ENCODE measurements at places on chromosomes 7 and 10.

DNA sequence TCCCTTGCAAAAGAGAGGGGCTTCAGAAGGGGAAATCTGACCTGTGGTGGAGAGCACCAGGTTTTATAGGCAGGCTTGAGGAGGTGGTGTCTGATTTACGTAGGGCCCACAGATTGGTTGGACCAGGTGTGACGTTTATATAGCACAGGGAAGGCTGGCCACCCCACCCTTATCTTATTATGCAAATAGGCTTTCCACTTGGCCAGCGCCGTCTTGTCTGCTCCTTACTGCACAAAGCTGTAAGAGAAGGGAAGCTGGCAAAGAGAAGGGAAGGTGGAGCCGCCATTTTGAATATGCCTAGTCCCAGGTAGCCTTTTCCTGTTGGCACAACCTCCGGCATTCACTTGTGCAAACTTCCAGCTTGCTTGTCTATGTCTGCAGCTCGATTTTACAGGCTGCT lies 221.4 kb downstream of the GATA3 start:
- DNase-seq, result no peak

- no peak for DNase-seq
Observed at GRCh38 chr10:121578965-121579364, 19.3 kb downstream of the FGFR2 start.

DNA sequence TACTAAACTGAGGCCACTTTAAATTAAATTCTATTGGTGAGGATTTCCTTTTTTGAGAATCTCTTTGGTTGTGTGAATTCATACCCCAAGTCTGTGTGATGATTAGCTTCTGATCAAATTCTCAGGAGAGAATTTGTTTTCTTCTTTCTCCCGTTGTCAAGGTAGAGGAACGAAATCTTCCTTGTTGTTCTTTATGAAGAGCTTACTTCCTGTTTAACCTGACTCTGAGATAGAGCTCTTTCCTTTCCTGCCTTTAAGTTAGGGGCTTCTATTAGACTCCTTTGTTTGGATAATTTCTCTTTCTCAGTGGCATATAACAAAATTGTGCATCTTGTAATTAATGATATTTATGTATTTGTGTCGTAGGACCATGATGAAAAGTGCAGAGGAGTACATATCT lies 572.1 kb downstream of the REEP3 start:
- no peak for DNase-seq

DNA sequence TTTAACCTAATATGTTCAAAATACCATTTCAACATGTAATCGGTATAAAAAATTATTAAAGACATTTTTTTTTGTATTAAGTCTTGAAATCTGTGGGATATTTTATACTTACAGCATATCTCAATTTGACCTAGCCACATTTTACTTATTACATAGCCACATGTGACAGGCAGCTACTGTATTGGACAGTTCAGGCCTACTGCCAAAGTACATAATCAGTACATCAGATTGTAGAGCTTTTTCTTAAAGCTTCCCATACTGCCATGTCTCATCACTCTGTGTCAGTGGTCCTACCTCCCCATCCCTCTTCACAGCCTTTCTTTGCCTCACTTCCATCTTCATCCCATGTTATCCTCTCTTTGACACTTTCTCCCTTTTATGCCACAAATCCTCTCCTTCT lies 43.0 kb downstream of the LOXL4 start:
- DNase-seq, result no peak

DNA sequence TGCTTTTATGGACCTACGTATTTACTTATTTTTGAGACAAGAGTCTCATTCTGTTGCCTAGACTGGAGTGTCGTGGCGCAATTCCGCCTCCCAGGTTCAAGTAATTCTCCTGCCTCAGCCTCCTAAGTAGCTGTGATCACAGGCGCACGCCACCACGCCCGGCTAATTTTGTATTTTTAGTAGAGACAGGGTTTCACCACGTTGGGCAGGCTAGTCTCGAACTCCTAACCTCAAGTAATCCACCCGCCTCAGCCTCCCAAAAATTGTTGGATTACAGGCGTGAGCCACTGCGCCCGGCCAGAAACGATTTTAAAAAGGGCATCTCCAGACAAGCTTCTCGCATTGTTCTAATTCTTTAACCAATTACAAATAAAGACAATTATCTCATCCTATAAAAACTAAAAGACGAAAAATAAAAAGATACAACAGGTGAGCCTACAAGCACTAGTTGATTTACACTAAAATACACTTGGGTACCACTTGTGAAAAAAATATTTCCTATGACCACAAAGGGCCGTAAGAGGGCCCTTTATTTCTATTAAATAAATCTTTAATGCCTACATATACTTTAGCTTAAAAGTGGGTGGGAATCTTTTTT lies 2.4 kb downstream of the TRA2A start:
- no peak for DNase-seq

GRCh38 chr10:67222934-67223333 lies 297.1 kb downstream of the LRRTM3 start:
- DNase-seq, result no peak

GRCh38 chr7:117715784-117716445 lies 157.3 kb downstream of the CTTNBP2 start:
- DNase-seq, result peak; percentile 87

DNA sequence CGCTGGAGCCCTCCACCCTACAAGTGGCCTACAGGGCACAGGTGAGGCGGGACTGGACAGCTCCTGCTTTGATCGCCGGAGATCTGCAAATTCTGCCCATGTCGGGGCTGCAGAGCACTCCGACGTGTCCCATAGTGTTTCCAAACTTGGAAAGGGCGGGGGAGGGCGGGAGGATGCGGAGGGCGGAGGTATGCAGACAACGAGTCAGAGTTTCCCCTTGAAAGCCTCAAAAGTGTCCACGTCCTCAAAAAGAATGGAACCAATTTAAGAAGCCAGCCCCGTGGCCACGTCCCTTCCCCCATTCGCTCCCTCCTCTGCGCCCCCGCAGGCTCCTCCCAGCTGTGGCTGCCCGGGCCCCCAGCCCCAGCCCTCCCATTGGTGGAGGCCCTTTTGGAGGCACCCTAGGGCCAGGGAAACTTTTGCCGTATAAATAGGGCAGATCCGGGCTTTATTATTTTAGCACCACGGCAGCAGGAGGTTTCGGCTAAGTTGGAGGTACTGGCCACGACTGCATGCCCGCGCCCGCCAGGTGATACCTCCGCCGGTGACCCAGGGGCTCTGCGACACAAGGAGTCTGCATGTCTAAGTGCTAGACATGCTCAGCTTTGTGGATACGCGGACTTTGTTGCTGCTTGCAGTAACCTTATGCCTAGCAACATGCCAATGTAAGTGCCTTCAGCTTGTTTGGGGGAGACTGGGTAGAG lies at the start of gene COL1A2:
COL1A2 (plus strand) TSS at position 459 of the 704 bp plus-strand sequence; CDS start at position 596, 137 bp downstream.
- DNase-seq, result peak; percentile 13

GRCh38 chr10:104881740-104882139 lies 240.7 kb downstream of the SORCS3 start:
- DNase-seq, result no peak

DNA sequence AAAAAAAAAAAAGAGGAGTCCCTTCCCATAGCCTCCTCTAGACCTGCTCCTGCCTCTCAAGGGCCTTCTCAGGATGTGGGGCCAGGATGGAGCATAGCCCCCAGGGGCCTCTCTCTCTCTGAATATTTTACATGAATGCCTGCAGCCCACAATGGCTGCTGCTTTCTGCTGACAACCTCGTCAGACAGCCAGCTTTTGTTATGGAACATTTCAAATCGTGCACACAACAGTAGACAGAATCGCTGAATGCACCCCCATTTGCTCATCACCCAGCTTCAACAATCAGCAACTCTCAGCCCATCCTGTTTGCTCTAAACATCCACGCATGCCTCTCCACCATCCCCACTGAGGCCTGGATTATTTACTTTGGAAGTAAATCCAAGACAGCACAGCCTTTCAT lies 5.4 kb downstream of the PLAC9 start:
- no peak for DNase-seq

GRCh38 chr10:104028823-104029520 lies 56.7 kb downstream of the COL17A1 start:
- no peak for DNase-seq

GRCh38 chr7:52537051-52537450 lies 498.4 kb upstream of the POM121L12 start:
- DNase-seq, result no peak

GRCh38 chr7:105782391-105783042 lies 93.9 kb downstream of the ATXN7L1 start:
- DNase-seq, result peak; percentile 49

DNA sequence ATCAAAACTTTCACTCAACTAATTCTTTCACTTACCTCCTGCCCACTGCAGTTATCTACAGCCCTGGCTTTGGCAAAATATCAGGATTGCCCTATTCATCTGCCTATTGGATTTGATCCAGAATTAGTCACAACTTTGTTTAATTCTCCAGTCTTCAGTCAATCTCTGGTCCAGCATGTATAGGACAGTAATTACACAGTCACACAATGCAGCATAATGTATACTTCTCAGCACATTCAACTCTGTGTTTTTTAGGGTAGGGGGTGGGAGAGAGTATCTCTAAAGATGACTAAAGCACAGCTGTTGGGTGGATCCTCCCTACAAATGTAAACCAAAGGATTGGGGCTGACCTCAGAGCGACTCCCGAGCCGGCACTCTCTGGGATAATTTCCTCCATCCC lies 17.7 kb upstream of the NRP1 start:
- DNase-seq, result peak; percentile 62

DNA sequence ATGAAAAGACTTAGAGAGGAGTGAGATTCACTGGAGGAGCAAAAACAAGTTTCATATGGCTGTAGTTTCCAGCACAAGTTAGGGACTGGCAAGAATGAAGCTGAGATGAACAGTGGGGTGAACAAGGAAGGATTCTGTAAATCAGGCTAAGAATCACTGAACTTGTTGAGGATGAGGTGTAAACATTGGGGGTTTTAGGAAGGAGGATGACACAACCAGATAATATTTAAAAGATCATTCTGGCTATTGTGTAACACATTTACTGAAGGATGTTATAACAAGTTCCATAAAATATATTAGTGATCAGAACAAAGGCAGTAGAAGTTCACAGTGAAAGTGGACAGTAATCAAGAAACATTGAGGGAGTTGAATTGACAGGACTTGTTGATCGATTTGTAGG lies 68.9 kb downstream of the CD36 start:
- no peak for DNase-seq

GRCh38 chr10:63825111-63825510 lies 303.9 kb downstream of the REEP3 start:
- peak; percentile 90 for DNase-seq

DNA sequence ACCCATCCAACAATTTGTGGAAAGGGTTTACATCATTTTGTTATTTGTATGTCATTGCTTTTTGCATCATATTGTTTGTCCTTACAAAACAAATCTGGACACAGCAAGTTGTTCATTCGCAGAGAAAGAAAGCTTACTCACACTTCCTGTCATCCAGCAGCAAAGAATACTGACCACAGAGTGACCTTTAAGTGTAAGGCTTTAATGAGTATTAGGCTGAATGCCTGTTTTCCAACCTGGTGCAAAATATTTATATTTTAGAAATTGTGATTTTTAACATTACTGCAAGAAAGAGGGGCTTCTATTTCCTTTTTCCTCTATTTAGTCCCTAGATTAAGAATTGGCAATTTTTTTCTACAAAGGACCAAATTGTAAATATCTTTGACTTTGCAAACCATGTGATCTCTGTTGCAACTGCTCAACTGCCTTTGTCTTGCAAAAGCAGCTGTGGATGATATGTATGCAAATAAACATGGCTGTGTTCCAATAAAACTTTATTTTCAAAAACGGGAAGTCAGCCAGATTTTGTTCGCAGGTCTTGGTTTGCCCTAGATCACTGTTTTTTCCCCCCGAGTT lies 27.8 kb upstream of the ITGB1 start:
- peak; percentile 98 for DNase-seq

- DNase-seq, result no peak
Observed at GRCh38 chr7:38276096-38276877, 2.9 kb upstream of the TARP start.

GRCh38 chr10:84698989-84699388 lies 370.6 kb downstream of the CCSER2 start:
- no peak for DNase-seq

DNA sequence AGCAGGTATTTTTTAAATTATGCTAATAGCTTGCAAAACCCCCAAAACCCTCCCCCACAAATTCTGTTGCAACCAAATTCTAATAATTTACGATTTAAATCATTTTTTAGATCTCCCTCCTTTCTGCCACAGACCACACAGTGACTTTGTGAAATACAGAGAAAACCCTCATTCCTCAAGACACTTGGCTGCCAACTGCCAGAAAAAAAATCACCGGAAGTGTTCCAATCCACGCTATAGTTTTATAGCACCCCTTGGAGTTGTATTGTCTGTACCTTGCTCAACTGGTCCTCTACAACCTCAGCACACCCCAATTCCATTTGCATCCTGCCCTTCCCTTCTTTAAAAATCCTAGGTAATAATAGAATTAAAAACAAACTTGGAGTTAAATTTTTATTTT lies 560.1 kb downstream of the PARD3 start:
- no peak for DNase-seq

GRCh38 chr10:29508554-29509244 lies 126.1 kb downstream of the SVIL start:
- DNase-seq, result no peak

DNA sequence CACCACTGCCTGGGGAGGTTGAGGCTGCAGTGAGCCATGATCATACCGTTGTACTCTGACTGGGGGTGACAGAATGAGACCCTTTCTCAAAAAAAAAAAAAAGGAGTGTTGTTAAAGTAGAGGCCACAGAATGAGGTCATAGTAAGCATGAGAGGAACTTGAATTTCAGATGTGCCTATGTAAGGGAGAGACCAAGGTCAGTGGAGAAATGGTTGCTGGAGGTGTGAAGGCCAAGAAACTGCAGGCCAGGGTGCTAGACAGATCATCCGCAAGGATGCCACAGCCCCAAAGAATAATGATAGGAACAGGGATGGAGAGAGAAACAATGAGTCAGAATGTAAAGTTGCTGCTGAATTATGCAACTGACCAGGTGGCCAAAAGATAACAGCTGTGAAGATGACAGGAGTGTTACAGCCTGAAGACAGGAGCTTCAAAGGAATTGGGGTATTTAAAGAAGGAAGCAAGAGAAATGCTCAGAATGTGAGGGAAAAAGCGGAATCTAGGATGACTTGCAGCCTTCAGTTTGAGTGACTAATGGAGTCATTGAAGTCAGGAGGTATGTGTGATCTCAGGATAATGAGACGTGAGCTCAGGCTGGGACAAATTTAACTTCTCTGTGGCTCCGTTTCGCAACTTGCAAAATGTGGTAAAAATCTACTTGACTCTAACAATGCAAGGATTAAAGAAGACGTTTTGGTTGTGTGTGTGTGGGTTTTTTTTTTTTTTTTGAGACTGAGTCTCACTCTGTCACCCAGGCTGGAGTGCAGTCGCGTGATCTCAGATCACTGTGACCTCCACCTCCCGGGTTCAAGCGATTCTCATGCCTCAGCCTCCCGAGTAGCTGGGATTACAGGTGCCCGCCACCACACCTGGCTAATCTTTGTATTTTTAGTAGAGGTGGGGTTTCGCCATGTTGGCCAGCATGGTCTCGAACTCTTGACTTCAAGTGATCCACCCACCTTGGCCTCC lies 22.2 kb downstream of the TYW1B start:
- DNase-seq, result peak; percentile 44
